ENCODE measurements at places on chromosomes 3 and 15.

DNA sequence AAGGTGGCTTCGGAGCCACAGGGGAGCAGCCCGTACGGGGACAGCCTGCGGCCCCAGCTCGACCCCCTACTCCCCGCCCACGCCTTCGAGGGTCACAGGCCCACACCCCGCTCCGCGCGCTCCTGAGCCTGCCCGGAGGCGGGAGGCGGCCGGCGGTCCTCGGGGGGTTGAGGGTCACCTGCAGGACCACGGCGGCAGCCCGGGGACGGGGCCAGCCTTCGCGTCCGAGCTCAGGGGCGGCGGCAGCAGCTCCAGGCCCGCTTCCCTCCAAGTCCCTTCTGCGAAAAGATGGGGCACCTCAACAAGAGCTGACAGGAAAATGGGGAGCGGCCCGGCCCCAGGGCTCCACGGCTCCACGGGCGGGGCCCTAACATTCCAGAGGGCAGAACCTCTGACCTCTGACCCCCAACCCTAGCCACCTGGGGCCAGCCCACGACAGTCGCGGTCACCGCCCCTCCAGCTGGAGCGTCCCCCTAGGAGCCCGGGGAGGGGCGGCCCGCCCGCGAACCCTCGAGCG is 428 bp downstream of the LYSMD4 start:
- no peak for DNase-seq

DNA sequence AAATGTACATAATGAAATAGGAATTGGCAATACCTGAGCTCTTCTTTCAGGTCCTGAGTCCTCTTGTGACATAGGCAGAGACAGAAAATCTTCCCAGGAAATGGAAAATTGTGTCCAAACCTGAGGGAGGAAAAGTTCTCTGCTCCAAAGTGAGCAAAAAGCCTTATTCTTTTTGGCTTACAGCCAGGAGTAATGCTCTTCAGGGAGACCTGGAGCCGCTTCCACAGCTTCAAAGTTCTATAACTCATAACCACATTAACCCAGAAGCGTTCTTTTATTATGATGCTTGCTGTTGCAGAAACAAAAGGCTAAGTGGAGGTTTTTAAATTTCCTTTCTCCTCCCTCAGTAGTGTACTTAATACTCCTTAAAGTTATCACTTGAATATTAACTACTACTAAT is 633 bp downstream of the IGSF10 start:
- DNase-seq = peak; percentile 19

GRCh38 chr15:22915866-22916515 is 64.2 kb downstream of the CYFIP1 start:
- no peak for DNase-seq

DNA sequence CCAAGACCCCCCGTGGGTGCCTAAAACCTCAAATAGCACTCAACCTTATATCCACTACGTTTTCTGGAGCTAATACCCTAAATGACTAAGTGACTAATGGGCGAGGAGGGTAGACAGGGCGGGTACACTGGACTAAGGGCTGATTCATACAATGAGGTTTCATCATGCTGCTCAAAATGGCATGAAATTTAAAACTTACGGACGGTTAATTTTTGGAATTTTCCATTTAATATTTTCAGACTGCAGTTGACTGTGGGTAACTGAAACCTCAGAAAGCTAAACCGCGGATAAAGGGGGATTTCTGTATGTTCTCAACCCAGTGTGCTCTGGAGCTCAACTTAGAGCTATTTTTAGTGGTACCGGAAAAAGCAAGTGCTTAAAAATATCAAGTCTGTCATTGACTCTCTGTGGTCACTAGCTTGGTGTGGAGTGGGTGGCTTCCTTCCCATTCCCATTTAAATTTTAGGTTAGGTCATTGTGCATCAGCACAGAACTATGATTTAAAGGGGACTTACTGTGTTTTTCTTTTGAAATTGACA is 72.9 kb downstream of the LRRC28 start:
- DNase-seq = peak; percentile 69

- no peak for DNase-seq
These were observed 229.9 kb upstream of the GADL1 start for GRCh38 chr3:31124373-31124772.

DNA sequence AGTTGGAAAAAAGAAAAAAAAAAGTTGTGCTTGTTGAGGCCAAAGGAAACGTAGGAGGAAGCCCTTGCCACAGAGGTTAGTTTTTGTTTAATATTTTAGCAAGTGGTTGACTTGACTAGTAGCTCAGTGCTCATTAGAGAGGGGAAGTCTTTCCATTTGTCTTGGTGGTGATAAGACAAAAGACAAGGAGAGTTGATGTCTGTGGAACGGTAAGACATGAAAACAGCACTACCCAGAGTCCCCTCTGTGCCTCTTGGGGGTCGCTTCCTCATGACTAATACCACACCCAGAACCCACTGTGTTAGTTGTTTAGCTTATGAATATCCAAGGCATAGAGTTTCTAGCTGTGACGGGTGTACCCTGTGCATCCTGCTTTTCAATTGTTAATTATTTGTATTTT is 211.4 kb downstream of the ITPR1 start:
- no peak for DNase-seq

- DNase-seq = no peak
These were observed 148.4 kb downstream of the C3orf38 start for GRCh38 chr3:88298189-88298588.

- DNase-seq = no peak
These were observed 197.2 kb downstream of the KCNAB1 start for GRCh38 chr3:156317462-156318074.

- peak; percentile 78 for DNase-seq
These were observed 72.3 kb downstream of the TAMM41 start for GRCh38 chr3:11774296-11774877.

GRCh38 chr15:101431748-101432147 is 57.8 kb downstream of the PCSK6 start:
- DNase-seq = no peak

GRCh38 chr3:195188426-195188927 is 82.5 kb downstream of the XXYLT1 start:
- no peak for DNase-seq

DNA sequence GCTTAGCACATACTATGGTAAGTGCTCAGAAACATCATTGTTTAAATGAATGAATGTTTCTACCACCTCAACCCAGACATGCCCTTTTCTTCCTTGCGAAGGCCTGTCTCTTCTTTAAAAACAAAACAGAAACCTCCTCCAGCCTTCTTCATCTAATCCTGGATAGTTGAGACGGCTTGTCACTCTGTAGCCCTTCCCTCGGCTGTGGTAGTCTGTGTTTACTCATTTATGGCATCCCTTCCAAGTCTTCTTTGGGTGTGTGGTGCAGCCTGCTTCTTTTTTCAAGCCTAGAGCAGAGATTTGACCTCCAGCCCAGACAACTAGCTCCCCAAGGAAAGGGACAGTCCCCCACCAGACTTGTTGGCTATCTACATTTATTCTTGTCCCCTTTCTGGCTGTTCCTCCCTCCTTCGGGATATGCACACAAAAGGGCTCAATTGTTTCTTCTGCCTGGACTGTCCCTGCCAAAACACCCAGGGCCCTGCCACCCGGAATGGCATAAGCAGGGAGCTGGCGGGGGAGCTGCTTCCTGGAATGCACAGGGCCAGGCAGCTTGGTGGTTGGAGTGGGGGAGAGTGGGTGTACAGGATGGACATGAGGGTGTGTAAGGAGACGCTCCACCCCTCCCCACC is 67.8 kb downstream of the ITGA11 start:
- DNase-seq = no peak

GRCh38 chr15:69606921-69607500 is 154.4 kb downstream of the RPLP1 start:
- DNase-seq = peak; percentile 19

DNA sequence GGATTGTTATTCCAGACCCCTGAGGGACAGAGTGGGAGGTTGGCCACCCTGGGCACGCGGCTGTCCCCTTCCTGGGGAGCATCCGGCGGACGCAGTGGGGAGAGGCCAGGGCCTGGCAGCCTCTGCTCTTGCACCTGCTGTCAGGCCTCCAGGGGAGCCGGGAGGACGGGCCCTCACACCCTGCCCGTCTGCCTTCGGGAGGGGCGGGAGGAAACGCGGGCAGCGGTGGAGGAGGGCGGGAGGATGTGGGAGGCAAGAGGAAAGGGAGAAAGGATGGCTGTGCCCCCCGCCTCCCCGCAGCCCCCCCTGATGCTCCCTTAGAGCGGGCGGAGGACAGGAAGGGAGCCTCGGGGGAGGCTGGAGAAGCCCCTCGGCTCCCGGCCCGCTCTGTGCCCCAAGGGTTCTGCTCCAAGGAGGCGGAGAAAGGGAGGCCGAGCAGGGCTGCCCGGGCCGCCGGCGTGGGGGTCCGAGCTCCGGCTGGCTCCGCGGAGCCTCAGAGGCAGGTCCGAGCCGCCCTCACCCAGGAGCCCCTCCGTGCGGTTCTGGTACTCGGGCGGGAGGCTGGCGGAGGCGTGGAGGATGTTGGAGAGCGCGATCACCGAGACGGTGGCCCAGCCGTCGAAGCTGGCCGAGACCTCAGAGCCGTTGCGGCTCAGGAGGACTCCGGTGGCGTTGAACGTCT is 40.9 kb downstream of the MUC20 start:
- no peak for DNase-seq

DNA sequence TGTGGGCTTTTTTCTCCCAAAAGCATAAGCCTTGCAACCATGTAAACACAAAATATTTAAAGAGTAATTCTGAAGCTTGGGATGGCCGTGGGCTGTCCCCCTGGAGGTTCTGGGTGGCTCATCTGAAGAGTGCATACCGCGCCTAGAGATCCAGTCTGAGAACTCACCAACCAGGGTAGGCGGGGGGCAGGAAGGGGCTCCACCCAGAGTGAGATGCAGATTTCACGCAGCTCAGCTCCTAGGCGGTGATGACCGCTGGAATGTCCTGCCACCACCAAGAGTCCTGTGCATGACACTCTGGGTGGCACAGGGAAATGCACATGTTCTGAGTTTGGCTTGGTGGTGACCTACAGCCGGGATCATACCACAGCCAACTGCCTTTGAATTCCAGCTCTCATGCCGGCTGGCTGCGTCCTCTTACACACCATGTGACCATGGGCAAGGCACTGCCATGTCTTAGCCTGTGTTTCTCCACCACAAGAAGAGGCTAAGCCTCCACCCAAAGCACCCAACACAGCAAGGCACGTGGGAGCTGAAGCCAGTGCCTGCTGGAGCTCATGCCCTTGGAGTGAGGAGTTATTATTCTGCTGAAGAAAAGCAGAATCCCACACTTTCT is 125.1 kb upstream of the IQSEC1 start:
- no peak for DNase-seq

DNA sequence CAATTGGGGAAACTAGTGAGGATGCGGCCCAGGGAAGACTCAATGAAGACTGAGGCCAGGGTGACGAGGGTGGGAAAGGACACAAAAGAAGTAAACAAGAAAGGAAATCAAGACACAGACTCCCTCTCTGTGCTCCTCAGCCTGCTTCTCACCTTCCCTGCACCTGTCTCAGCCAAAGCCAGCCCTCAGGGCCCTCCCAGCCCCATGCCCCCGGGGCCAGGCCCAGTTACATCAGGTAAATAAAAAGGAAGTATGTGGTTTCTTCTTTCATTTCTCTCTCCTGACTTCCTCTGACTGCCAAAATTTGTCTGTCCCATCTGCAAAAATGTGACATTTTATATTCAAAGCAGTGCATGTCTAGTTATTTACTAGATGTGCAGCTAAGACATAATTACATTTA is 328.0 kb downstream of the UACA start:
- no peak for DNase-seq

DNA sequence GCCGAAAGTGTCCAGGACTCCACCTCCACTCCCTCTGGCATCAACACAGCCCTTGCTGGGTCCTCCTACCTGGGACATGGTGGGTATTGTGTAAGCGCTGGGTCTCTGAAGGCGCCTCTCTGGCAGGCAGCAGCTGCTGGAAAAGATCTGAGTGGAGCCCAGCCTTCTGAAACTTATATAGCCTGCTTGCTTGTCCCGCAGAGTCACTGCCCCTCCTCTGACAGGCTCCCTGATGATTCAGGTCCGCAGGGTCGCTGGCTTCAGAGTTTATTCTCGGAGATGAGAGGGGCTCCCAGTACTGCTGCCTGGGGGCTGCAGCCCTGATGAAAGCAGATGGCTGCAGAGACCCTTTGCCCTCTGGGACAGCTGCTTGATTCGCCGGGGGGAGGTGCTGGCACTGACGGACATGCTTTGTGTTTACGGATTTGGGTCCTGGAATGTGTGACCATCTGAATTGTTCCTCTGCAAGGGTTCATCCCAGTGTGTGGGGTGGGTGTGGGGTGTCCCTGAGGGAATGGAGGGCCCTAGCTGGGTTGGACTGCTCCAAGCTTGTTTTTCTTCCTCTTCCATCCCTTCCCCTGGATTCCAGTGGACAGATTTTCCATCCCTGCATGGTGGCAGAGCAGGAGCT is at the start of gene MUSTN1:
Gene MUSTN1, minus strand, starts transcription at position 149 of the 631 bp plus-strand sequence. Its CDS starts 71 bp downstream, at position 78.
- no peak for DNase-seq

All from AG08395 (cell line).